ENCODE measurements at places on chromosomes 1 and 21.

- ATAC-seq: no peak
Observed at GRCh38 chr21:34728479-34728878, 59.7 kb downstream of the CLIC6 start.

DNA sequence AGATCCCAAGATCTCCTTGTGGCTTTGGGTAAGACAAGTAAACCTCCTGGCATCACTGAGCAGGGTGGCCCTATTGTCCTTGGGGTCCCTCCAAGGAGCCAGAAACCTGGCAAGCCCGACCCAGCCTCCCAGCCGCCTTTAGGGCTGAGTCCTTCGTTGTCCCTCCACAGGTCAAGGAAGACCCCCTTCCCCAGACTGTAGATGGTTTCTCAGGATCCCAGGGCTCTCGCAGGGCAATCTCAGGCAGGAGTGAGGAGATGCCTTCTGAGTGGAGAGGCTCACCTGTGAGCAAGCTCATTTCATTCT, 71.6 kb upstream of the CSF3R start:
- ATAC-seq: peak; percentile 14

DNA sequence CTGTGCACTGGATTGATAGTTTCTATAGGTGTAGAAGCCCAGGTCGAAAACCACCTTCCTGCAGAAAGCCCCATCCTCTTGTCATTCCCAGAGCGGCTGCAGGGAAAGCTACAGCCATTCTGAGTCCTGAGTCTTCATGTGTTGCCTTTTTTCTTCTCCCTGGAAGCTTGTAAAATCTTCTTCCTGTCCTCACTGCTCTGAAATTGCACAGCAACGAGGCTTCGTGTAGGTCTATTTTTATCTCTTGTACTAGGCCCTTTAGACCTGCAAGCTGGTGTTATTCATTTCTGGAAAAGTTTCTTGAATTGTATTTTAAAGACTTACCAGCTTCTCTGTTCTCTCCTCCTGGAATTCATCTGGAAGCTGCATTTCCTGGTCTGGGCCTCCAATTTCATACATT, 44.2 kb upstream of the ETS2 start:
- ATAC-seq: no peak

DNA sequence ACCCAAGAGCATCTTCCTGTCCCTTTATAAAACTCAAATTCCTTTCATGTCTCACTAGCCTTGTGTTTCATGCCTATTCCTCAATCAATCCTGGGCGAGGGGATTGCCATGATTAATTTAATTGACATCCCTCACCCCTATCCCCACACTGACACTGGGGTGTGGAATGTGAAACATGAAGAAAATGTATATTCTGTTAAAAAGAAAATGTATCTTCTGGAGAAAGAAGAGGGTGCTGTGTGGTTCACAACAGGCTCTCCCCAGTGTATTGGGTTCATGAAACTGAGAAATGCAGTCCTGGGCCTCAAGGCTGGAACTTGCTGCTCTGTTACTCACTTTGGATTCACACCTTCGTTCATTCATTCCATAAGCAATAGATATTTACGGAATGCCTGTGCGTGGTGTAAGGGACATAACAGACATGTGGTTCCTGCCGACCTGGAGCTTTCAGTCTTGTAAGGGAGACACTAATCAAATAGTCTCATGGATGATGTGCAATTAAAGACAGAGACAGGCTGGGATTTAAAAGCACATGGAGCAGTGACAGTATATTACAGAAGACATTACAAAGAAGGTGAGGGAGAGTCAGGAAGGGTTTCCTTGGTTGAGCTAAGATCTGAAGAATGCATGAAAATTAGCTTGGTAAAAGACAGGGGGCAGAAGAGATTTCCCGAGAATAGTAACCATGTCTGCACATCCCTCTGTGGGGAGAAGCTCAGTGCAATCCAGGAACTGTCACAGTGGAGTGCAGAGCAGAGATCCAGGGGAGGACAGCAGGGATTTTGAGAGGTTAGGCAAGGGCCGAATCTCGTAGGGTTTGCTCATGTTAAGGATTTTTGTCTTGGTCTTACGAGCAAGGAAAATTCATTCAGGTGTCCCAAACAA, 32.1 kb downstream of the SERTAD4 start:
- peak; percentile 86 for ATAC-seq

- ATAC-seq: no peak
Observed at GRCh38 chr1:111512132-111512889, 8.9 kb upstream of the ADORA3 start.

DNA sequence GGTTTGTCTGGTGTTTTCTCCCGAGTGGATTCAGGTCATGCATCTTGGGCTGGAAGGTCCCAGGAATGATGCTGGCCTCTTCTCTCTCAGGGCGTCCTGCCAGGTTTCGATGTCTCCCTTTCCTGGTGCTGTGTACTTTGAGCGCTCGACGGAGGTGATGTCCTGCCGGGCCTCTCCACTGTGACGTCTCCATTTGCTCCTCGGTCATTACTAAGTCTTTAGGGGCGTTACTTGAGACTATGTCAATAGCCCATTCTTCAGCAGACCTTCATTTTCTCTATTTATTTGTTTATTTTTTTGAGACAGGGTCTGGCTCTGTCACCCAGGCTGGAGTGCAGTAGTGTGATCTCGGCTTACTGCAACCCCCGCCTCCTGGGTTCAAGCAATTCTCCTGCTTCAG, 37.2 kb upstream of the TNFRSF1B start:
- ATAC-seq: no peak

DNA sequence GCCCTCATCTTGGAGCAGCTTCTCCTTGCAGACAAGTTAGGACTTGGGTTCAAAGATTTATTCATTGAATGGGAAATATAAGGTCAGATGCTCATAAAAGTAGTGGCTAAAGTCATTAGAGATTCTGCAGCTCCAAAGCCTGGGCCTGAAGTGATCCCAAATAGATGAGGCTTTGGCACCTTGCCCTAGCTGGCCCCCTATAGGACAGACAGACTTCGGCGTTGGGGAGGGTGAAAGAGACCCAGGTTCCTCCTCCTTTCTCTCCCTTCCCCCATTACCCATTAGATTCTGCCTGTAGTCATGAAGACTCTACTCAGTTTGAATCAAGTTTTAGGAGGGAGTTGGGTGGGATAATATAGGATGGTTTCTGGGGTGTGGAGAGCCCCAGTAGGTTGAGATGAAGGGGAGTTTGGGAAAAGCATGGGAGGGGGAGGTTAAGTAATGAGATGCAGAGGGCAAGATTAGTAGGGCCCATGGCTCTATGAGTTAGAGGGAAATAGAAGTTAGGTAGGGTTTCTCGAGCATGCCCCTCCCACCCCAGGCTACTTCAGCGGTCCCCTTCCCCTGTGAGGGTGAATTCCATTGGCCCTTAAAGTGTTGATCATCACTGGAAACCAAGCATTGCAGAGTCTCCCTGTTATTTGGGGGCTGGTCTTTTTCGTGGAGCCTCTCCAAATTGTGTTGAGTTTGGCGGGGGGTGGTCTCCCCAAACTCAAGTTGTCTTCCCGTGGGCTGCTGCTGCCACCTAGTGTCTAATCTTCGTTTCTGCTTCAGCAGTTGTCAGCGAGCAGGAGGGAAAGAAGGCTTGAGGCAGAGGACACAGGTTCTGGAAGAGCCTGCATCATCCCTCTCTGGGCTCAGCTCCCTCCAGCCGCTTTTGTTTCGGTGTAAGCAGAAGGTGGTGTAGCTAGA, 2.1 kb upstream of the AHDC1 start:
- peak; percentile 39 for ATAC-seq

DNA sequence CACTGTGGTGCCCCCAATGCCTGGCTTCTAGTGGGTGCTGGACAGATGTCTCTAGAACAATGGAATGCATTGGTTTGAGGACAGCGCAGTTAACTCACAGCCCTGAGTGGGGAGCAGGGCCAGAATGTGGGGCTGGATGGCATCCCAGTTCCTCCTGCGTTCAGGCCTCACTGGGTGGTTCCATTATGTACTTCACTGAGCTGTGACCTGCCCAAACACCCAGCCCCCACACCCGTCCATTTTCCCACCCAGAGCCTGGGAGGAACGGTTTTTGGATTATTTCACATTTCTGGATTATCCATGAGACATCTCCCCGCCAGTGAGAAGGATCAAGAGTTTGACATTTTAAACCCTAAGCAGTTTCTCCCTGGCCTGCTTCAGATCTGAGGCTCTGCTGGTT, 55.3 kb upstream of the WASF2 start:
- no peak for ATAC-seq

DNA sequence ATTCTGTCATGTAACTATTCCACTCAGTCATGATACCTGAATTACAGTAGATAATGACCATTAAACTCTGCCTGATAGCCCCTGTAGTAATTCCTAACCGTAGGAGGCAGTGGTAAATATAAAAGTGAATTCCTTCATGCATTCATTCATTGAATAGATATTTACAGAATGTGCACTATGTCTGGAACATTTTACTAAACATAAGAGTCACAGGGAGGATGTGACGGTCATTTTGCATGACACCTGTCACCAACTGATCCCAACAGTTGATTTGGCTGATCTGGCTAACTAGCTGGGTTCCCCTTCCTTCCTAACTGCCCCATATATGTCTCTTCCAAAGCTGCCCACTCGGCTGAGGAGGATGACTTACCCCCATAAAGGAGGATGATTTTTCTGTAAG, 2.2 kb upstream of the RNPC3 start:
- no peak for ATAC-seq

DNA sequence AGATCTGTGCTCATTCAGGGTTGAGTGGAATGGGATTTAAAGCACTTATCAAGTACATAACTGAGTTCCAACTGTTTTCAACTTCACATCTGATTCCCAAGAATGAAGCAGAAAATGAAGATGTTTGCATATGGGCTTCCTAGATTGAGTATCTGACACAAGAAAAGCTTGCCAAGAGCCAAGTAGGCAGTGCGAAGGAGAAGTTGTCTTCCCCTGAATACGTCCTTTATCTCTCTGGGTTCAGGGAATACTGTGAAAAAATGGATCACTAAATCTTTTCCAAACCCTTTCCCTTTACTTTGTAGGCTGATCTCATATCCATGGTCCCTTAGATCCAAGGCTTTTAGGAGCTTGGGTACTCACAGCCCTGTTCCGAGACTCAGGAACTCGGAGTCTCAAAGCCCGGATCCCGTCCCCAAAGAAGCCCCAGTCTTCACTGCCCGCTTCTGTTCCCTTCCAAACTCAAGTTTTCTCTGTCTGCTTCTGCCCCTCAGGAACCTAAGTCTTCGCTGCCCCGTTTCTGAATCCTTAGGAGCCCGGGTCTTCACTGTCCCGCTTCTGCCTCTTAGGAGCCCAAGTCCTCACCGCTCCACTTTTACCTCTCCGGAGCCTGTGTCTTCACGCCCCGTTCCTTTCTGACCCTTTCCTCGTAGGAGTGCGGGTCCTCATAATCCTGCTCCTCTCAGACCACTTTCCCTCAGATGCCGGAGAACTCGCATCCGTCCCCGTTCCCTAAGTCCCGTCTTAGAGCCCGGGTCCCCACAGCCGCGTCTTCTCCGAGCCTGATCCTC, 616 bp downstream of the TAF12 start:
- ATAC-seq: peak; percentile 63

- ATAC-seq: no peak
Observed at GRCh38 chr1:7233646-7234470, 448.6 kb downstream of the CAMTA1 start.

GRCh38 chr1:226060427-226060826, 2.1 kb upstream of the H3-3A start:
- no peak for ATAC-seq

GRCh38 chr1:206513312-206514111, 6.2 kb downstream of the RASSF5 start:
- peak; percentile 91 for ATAC-seq

DNA sequence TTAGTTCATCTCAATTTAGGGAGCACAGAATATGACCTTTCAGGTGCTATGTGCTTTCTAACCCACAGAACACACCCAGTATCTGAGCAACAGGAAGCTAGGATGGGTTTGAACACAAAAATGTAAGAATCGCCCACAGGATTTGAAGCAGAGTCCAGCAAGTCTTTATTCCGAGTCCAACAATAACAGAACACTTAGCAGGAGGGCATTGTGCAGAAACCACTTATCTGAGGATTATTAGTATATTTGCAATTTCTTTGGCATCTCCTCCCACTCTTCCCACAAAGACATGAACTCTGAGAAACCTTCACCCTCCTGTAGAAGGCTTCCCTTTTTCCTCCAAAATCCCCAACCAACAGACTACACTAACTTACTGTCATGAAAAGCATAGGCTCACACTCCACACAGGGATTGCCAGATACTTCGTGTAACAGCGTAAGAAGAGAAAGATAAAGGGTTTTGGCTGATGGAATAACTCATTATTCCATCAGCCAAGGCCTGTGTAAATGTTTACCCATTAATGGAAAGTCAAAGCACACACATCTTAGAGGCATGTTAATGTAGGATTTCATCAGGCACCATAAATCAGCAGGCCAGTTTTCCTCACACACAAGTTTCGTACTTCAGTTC, 16.1 kb downstream of the SIPA1L2 start:
- peak; percentile 33 for ATAC-seq

GRCh38 chr1:208683141-208683540, 439.0 kb upstream of the PLXNA2 start:
- no peak for ATAC-seq

DNA sequence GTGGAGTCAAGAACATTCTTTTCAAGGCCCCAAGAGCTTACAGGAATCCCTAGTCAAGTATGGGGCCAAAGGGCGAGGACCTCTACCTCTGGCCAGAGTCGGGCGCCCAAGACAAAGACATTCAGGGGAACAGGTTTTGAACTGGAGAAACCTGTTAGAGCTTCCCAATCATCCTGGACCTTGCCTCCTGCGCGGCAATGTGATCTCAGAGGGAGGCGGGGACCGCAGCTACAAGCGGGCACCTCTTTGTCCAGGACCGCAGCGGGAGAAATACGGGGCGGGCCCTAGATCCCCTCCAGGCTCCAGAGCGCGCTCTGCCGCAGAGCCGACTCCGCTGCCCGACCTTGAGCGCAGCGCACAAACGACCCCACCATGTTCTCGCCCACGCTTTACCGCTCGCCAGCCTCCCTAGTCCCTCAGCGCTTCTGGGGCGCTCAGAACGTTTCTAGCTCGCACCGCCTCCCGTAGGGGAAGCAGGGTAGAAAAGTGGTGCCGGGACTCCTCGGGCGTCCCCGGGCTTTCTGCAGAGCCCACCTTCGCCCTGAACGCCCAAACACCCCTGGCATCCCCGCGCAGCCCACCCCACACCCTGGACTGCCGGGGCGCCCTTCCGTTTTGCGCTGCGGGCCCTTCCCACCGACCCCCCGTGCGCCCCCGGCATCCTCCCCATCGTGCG, 28.1 kb downstream of the RABIF start:
- ATAC-seq: peak; percentile 78

- ATAC-seq: no peak
Observed at GRCh38 chr1:102733491-102734236, 374.7 kb downstream of the COL11A1 start.

DNA sequence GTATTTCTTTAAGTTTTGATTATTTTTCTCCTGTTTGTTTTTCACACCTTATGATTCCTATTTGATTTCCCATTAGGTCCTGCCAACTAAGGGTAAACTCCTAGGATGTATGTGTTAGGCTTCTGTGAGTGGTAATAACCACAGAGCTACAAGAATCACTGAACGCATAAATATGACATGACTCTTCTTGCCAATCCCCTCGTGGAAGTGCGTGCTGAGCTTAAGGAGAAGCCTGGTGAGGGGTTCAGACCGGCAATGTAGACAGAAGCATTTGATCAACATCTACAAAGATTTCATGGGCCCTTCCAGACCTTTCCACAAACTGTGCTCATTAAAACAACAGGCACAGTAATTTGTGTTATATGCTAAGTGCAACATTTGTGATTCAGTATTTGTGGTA, 273.8 kb upstream of the SNX7 start:
- no peak for ATAC-seq

Data from SK-N-SH treated with all-trans-retinoic acid at 6 μM for 48 hours (cell line).